ENCODE measurements at places on chromosomes 6 and 20.

DNA sequence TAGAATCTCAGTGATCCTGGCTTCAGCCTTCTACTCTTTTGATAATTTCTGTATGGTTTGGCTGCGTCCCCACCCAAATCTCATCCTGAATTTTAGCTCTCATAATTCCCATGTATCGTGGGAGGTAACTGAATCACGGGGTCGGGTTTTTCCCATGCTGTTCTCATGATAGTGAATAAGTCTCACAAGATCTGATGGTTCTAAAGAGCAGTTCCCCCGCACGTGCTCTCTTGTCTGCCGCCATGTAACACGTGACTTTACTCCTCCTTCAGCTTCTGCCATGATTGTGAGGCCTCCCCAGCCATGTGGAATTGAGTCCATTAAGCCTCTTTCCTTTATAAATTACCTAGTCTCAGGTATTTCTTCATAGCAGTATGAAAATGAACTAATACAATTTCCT, 507.2 kb downstream of the CDH26 start:
- DNase-seq, result no peak

DNA sequence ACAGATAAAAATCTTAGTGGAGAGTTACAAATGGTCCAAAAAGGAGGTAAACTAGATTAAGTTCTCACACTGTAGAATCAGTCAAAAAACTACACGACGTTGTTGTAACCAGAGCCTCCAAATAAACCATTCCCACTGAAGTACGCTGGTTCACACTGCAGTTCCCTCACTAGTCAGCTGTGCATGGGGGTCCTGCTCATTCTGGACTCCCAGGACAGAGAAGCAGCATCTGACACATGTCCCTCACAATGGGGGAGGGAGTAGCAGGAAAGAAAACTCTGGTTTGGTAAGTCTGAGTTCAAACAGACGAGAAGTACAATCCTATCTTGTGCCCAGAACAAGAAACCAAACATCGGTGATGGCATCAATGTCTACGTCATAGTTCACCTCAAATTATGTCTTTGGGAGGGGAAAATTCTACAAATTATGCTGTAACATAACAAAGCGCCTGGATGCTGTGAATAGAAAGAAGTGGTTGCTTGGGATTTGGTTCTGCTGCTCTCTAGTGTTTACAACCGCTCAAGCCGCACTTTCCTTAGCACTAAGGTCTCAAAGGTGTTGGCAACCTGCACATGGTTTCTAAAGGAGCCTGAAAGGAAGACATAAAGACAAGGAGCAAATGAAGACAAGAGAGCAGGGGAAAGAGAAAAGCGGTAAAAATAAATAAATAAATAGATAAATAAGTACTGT, 208.0 kb downstream of the GMDS start:
- no peak for DNase-seq

DNA sequence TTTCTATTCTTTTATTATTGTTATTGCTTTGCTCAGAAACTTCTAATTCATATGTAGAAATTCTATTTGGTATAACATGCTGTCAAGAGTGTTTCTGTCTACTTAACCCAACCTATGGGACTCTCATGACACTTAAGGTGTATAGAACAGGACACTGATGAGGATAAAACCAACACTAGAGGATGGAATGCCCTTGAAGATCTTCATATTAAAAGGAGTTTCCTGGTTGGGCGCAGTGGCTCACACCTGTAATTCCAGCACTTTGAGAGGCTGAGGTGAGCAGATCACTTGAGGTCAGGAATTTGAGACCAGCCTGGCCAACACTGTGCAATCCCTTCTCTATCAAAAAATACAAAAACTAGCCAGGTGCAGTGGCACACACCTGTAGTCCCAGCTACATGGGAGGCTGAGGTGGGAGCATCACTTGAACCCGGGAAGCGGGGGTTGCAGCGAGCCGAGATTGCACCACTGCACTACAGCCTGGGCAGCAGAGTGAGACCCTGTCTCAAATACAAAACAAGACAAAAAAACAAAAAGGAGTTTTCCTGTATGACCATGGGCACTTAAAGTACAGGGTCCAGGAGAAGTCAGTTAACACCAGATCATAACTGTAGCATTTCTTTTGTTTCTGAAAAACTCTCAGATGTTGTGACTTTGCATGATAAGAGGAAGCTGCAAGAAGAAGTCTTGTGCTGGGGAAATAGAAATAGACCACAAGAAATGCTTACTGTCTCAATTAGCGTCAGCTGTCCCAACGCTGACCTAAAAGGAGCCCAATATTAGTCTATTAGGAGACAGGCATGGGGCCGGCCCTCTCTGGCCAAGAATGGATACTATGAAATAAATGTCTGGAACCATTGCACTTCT, 38.9 kb upstream of the CD2AP start:
- no peak for DNase-seq

- no peak for DNase-seq
Observed at GRCh38 chr6:19804205-19805128, 32.7 kb upstream of the ID4 start.

- DNase-seq, result peak; percentile 28
Observed at GRCh38 chr6:144216668-144217218, 66.4 kb downstream of the STX11 start.

DNA sequence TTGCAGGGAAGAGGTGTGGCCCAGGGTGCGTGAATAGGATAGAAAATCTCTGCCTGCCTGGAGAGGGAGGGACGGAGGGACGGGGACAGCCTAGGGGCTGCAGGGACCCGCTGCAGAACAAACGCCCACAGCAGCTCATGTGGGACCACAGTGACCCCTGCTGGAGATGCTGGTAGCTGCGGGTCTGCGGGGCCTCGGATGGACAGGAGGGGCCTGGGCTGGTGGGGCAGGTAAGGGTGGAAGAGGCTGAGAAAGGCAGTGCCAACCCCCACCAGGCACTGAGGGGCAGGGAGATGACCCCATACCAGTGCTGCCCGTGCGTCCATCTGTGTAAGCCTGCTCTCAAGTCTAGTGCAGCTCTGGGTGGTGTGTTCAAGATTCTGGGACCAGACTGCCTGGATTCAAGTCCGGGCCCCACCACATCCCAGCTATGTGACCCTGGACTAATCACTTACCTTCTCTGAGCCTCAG, 39.4 kb downstream of the KIAA1755 start:
- peak; percentile 29 for DNase-seq

- DNase-seq, result no peak
Observed at GRCh38 chr6:158959552-158959951, 40.5 kb downstream of the RSPH3 start.

- DNase-seq, result no peak
Observed at GRCh38 chr6:112114577-112115223, 27.3 kb downstream of the FAM229B start.

DNA sequence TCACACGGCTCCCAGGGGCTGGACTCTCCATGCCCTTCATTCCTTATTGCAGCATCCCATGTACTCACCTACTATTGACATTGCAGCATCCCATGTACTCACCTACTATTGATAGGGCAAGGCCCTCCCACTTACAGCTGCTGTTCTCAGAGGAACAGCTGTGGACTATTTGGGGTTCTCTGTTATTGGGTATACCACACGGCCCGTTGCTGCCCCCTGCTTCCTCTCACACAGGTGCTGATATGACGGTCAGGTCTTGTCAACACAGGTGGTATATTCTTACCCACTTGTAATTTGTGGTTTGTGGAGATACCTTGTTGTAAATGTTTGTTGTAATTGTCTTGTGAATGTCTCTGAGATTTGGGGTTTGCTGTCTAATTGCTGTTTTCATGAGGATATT, 18.8 kb downstream of the ALDH5A1 start:
- DNase-seq, result no peak

DNA sequence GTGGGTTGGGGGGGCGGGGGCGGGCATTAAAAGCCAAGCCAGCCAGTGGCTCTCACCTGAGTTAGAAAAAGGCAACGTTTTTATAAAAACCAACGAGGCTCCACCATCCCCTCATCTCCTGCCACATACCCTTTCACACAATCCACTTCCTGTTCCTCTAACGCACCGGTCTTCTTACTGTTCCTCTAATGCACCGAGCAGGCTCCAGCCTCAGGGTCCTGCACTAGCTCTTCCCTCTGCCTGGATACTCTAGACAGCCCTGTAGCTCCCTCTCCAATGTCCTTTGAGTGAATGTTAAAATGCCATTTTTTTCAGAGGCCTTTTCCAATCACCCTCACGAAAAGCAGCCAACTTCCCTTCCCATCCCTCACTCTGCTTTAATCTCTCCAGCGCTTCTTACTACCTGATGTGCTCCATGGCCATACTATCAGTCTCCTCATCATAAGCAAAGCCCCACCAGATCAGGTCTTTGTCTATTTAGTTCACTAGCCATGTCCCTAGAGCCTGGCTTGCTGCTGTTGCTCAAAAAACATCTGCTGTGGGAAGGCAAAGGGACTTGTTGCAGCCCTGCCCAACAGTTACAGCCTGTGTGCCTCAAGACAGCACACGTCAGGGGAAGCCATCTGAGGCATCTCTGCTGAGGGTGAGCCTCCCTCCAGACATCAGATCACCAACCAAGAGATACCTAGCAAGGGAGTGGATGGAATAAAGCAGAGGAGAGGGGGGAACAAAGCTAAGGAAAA, 3.9 kb downstream of the FKBP1A start:
- no peak for DNase-seq

GRCh38 chr6:36499918-36500317, 47.4 kb downstream of the STK38 start:
- DNase-seq, result no peak

DNA sequence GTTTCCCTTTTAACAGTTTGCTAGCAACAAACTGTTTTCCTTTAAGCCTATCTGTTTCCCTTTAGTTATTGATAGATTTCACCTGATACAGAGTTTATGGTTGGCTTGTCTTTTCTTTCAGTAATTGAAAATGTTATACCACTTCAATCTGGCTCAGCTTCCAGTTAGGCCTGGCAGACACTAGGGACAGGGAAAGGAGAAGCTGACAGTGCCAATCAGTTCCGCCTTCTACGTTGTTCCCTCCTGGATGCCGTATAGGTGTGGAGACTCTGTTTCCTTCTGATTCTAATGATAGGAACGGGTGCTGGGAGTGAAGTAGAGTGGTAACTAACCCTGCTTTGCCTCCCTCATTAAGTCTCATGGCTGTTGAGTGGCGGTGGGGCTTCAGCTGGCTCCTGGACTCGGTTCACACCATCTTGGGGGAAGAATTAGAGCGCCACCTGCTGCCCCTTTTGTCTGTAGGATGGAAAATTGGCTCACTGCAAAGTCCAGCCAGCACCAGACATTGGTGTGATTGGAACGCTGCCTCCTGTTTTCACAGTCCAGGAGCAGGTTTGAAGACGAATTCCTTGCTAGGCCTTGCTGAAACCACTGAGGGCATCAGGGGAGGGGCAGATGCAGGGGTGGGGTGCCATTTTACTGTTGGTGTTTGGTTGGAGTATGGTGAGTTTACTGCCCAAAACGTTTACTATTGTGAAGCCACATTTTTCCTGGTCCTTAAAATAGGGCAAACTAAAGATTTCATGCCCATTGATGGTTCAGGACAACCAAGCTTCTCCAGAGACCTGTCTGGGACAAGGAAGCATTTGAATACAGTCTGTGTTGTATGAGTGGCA, 1729.5 kb downstream of the GRIK2 start:
- no peak for DNase-seq

GRCh38 chr20:48456366-48457192, 371.2 kb downstream of the PREX1 start:
- no peak for DNase-seq

DNA sequence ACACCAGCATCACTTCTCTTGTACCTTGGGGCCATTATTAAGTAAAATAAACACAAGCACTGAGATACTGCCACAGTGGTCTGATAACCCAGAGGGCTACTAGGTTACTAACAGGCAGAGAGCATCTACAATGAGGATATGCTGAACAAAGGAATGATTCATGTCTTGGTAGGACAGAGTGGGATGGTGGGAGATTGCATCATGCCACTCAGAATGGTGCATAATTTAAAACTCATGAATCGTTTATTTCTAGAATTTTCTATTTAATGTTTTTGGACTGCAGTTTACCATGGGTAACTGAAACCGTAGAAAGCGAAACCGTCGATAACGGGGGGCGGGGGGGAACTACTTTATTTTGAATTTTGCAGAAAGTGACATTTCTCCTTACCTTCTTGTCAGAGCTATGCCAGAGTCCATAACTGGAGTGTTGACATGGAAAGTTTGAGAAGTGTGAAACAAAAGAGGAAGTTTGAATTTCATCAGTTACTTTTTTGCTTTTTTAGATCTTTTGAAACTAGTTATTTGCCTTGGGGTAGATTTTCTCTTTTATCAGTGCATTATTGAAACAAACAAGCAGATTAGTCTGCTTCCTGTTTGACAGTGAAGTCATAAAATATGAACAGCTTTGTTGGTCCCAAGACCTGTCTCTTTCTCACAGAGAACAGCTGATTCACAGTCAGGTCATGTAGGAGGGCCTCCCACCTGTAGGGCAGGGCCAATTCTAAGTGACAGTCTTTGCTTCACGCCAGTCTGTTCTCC, 124.9 kb downstream of the KLHL32 start:
- DNase-seq, result no peak

DNA sequence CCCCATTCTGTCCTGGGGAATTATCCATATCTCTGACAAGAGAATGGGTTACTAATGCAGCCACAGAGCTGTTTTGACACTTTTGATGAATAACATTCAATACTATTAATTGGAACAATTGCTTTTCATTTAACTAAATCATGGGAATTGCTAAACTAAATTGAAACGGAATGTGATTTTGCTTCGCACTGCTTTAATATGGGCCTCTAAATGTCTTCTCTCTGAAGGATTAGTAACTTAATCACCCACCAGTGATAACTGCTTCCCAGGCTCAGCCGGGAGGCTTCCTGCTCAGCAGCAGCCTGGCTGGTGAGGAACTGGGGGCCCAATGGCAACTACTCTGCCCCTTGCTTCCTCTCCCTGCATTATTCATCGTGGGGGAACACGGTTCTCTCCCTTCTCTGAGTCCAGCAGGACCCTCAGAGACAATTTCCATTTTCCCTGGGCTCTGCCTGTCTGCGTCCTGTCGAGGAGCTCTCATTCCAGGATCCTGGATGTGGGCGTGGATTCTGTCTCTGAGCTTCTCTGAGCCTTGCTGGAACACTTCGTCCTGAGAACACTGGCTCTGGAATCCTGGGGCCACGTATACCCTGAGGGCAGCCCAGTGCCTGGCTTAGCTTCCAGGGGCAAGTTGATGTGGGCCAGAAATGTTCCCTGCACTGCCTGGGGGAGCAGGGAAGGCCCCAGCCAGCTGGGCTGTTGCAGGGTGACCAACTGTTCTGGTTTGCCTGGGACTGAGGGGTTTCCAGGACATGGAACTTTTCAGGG, 308.9 kb downstream of the DHX35 start:
- DNase-seq, result no peak

DNA sequence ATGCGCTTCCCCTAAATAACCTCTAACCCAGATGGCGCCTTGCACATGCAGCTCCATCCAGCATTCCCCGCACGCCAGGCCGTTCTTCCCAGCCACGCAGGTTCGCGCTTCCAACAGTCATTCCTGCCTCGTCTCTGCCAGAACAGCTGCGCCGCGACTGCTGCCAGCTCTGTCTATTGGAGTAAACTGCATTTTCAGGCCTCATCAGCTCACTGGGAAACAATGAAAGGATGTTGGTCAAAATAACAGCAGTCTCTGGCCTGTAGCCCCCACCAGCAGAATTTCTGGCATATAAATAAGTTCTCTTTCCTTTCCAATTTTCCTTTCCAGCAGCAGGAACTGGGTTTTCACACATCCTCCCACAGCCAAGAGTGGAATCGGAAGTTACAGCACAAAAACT, 14.6 kb downstream of the NRSN1 start:
- DNase-seq, result no peak
